ENCODE measurements at places on chromosomes 1 and 21.

- no peak for DNase-seq
Measured at GRCh38 chr21:15731243-15731613, 1.4 kb downstream of the USP25 start.

GRCh38 chr1:209720326-209720725 lies 15.7 kb downstream of the HSD11B1 start:
- DNase-seq = no peak

GRCh38 chr1:108059945-108060344 lies 95.0 kb upstream of the VAV3 start:
- no peak for DNase-seq

GRCh38 chr1:221274373-221274772 lies 395.1 kb downstream of the HLX start:
- peak; percentile 45 for DNase-seq

DNA sequence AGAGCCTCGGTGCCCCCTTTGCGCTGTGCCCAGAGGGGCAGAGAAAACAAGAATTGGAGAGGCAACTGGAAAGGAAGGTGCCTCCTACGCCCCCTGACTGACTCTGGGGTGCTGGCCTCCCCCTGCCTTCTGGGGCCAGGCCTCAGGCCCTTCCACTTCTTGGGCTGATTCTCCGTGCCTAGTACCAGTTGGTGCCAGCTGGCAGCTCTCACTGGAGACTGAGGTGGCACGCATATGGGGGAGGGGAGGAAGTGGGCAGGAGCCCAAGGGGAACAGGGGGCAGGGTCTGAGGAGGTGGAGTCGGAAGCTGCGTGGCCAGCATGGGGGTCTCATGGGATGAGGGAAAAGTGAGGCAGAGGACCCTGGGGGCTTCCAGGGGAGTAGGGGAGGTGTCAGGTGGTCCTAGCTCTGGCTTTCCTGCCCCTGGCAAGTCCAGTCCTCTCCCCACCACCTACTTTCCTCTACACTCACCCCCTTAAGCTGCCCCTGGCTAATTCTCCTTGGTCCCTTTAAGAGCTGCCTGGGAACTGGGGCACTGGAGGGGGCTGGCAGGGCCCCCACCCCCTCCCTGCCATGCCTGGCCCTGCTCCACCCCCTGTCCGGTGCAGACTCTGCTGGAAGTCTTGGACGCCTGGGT lies 6.5 kb upstream of the SEMA4A start:
- DNase-seq = no peak

GRCh38 chr1:235766794-235767285 lies 99.9 kb downstream of the LYST start:
- no peak for DNase-seq

DNA sequence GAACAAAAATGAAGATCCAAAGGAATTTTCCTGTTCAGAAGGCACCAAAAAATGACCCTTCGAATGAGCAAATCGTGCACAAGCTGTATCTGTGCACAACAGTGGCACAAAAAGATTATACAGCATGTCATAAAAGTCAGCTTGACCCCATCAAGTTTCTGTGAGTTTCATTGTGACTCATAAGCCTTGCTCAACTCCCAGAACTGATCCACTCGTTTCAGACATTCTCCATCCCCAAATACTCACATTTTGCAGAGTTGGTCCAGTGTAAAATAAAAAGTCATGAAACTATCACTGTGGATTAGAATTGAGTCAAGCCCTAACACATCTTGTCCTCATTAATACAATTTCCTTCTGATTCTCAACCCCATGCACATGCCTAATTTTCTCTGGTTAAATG lies 174.7 kb upstream of the PKN2 start:
- DNase-seq = no peak

DNA sequence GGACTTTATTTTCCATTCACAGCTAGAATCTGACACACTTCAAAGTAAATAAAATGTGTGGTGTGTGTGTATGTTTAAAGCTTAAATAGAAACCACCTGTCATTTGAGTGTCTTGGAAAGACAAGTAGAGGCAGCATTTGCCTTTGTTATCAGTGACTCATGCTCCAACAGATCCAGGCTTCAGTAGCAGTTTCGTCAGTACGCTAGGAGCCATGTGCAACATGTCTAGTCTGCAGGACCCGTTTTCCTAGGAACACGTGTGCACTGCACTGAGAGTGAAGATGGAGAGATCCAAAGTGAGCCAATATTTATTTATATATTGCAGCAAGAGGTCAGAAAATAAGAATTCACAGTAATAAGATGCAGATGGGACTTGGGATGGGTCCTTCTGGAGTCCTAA lies 41.8 kb downstream of the SGIP1 start:
- no peak for DNase-seq
